ENCODE measurements at places on chromosomes 5 and 9. TPM values are rescaled to one million over a fixed set of nuclear protein-coding genes. Genes with fewer than 3 reads are reported as not detected.

- H3K27me3 ChIP-seq: no peaks in the 10 kb centered on the region
- H3K4me3 ChIP-seq: no peak overlapping the region
- DNase-seq: no peak
Observed at GRCh38 chr9:33295571-33295970, 5.3 kb downstream of the NFX1 start.

- H3K36me3 ChIP-seq: no peaks in the 10 kb centered on the region
- DNase-seq: no peak
- no peak overlapping the region for H3K27ac ChIP-seq
- no peaks in the 10 kb centered on the region for H3K27me3 ChIP-seq
Observed at GRCh38 chr5:115978779-115979178, 16.5 kb downstream of the LVRN start.

DNA sequence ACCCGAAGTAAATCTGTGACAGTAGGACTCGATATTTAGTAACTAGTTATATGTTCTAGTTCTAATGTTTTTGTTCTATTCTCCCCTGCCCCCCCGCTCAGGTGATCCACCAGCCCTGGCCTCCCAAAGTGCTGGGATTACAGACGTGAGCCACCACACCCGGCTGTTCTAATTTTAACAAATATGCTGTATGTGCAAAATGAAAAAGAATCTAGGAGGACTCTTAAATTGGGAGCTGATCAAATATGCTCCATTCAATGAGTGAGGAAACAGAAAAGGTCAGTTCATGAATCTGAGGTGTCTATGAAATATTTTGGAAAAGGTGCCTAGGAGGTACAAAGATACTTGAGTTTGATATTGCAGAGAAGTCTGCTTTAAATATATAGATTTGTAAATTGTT is 16.8 kb downstream of the CENPK start:
- peaks cover 8% of the 10 kb centered on the region for H3K36me3 ChIP-seq
- DNase-seq: no peak
- H3K4me3 ChIP-seq: no peak overlapping the region
- no peaks in the 10 kb centered on the region for H3K27me3 ChIP-seq
- H3K27ac ChIP-seq: no peak overlapping the region

GRCh38 chr5:157059891-157060290 is 975 bp upstream of the HAVCR1 start:
- no peak for DNase-seq
- H3K4me1 ChIP-seq: no peaks in the 10 kb centered on the region
- H3K36me3 ChIP-seq: no peaks in the 10 kb centered on the region
- H3K4me3 ChIP-seq: no peak overlapping the region
- no peaks in the 10 kb centered on the region for H3K27me3 ChIP-seq
- H3K27ac ChIP-seq: no peak overlapping the region

- no peaks in the 10 kb centered on the region for H3K36me3 ChIP-seq
- no peaks in the 10 kb centered on the region for H3K4me1 ChIP-seq
- no peak overlapping the region for H3K4me3 ChIP-seq
- no peaks in the 10 kb centered on the region for H3K27me3 ChIP-seq
- no peak overlapping the region for H3K27ac ChIP-seq
- DNase-seq: no peak
Observed at GRCh38 chr5:32346869-32347268, 34.1 kb upstream of the MTMR12 start.

DNA sequence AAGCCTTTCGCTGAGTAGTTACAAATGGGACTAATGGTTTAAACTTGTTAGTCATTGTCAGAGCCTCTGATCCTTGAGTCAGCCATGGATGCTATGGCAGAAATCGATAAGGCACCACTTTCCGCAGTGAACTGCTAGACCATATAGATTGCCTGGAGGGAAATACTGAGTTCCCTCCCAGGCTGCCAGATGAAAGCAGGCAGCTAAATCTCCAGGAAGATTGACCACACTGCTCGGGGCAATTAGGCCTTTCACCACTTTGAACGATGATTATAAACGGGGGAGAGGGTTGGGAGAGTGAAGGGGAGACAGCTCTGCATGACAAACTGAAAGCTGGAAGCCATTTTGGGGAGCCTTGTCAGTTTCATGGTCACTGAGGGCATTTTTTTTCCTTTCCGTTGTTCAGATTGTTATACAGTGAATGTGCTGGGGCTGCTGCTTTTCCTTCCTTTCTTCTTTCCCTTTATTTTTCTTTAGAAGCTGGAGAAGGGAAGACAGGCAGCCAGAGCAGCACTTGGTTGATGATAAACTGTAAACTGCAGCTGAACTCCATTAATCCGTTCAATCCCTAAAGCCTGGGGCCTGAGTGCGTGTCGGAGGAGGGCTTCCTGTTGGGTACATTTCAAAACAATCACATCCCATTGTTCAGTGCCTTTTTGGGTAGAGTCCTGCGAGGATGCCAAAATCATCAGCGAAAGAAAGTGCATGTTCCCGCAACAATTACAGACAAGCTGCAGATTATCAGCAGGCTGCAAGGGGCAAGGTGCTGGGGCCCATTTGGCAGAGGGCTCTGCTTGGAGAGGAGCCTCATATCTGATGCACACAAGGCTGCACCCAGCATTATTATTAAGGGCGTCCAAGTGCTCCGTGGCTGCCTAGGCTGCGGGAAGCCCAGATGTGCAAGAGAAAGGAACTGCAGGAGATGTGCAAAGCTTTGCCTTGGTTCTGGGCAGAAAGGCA is 308.4 kb downstream of the PSAT1 start:
- H3K27ac ChIP-seq: no peak overlapping the region
- DNase-seq: no peak
- H3K4me3 ChIP-seq: no peak overlapping the region
- no peaks in the 10 kb centered on the region for H3K36me3 ChIP-seq
- H3K4me1 ChIP-seq: no peaks in the 10 kb centered on the region

- H3K27me3 ChIP-seq: no peaks in the 10 kb centered on the region
- H3K27ac ChIP-seq: no peak overlapping the region
- no peaks in the 10 kb centered on the region for H3K36me3 ChIP-seq
- H3K4me3 ChIP-seq: no peak overlapping the region
Observed at GRCh38 chr5:34858790-34859189, 19.8 kb downstream of the TTC23L start.

SPATA24 gene
- 3.1 TPM for total RNA-seq

GPX8 gene
- 36.5 TPM for total RNA-seq

ZCCHC7 gene
- total RNA-seq: 31.2 TPM

KCNIP1 gene
- not detected for total RNA-seq

MEGF10 gene
- total RNA-seq: 0.02 TPM

DMAC1 gene
- 39.1 TPM for total RNA-seq

CTXN3 gene
- total RNA-seq: not detected

CCL27 gene
- 1.0 TPM for total RNA-seq

Data from HCT116 (cell line).